ENCODE measurements at places on chromosomes 13 and 19. TPM values are rescaled to one million over a fixed set of nuclear protein-coding genes. Genes with fewer than 3 reads are reported as not detected.

MYO16 gene
- total RNA-seq = 0.19 TPM

SMAD9 gene
- 6.9 TPM for total RNA-seq

CCL25 gene
- not detected for total RNA-seq

CALR3 gene
- total RNA-seq = 0.53 TPM

CNN2 gene
- total RNA-seq = 11.7 TPM

ZNF772 gene
- total RNA-seq = 6.6 TPM

THSD1 gene
- 0.42 TPM for total RNA-seq

ZNF221 gene
- total RNA-seq = 3.0 TPM

GJA3 gene
- total RNA-seq = 16.0 TPM

All from SK-MEL-5 (cell line).